ENCODE measurements at places on chromosomes 5 and 9.

DNA sequence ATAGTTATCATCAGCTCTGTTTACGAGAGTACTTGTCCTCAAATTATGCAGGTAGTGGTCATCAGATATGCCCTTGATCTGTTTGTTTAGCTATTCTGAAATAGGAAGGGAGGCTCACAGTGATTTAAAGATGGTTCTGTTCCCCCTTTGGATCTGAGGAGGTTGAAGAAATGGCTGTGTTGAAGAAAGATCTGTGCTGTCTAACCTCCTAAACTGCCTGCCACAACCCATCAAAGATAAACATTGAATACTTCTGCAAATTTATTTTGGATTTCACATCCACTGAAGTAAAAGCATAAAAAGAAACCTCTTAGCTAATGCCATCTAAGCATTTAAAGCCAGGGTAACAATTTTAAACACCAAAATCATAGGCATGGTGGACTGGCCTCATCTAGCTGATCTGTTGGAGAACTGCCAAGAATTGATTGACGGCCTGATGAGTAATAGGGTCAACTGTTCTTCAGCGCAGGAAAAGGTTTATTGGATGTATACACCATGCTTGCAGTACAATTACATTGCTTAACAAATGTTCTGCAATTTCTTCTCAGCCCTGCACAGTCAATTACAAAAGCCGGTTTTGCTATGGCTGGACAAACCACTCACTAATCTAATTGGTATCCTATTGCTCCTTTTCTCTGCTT is 97.6 kb downstream of the SEMA6A start:
- no peak for DNase-seq

- DNase-seq: no peak
These were observed 222.9 kb upstream of the FTMT start for GRCh38 chr5:121628783-121629182.

DNA sequence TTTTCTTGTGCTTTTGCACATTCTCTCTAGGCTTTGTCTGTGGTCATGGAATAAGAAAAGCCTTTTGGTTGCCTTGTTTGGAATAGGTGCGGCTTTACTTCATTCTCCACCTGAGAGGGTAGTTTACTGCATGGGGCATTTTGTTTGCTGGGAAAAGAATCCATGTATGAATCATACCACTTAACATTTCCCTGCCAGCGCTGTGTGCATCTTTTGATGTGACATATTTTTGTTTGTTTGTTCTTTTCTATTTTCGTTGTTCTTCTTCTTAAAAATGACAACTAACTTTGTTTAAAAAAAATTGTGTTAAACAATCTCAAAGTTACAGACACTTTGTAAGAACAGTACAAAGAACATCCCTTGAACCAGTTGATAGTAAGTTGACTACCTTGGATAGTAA is 113.2 kb downstream of the GCNT1 start:
- no peak for DNase-seq

DNA sequence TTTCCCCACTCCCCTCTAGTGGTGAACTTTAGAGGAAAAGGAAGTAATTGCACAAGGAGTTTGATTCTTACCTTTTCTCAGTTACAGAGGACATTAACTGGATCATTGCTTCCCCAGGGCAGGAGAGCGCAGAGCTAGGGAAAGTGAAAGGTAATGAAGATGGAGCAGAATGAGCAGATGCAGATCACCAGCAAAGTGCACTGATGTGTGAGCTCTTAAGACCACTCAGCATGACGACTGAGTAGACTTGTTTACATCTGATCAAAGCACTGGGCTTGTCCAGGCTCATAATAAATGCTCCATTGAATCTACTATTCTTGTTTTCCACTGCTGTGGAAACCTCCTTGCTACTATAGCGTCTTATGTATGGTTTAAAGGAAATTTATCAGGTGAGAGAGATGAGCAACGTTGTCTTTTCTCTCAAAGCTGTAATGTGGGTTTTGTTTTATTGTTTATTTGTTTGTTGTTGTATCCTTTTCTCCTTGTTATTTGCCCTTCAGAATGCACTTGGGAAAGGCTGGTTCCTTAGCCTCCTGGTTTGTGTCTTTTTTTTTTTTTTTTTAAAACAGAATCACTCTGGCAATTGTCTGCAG is 25.3 kb downstream of the SLC22A5 start:
- DNase-seq: no peak
